ENCODE measurements at places on chromosomes 12 and 14. TPM values are rescaled to one million over a fixed set of nuclear protein-coding genes. Genes with fewer than 3 reads are reported as not detected.

The CLEC1B gene
- total RNA-seq = not detected

The STXBP6 gene
- total RNA-seq = 35.3 TPM

The TMEM132C gene
- total RNA-seq = not detected

The TAS2R19 gene
- 0.88 TPM for total RNA-seq

The ETFBKMT gene
- 1.1 TPM for total RNA-seq

The THTPA gene
- total RNA-seq = 7.4 TPM

The RAPGEF3 gene
- total RNA-seq = not detected

The SPIC gene
- not detected for total RNA-seq

The ST8SIA1 gene
- total RNA-seq = not detected

The TAS2R42 gene
- total RNA-seq = not detected

The MED13L gene
- 32.9 TPM for total RNA-seq

The MYRFL gene
- 0.09 TPM for total RNA-seq

The HPD gene
- total RNA-seq = 138 TPM

The TC2N gene
- not detected for total RNA-seq

The OTX2 gene
- total RNA-seq = not detected

The PRH2 gene
- not detected for total RNA-seq

The NELL2 gene
- total RNA-seq = 0.11 TPM

The SERPINA10 gene
- total RNA-seq = 20.1 TPM

The TSPAN11 gene
- 0.07 TPM for total RNA-seq

The RERG gene
- not detected for total RNA-seq

The KRT78 gene
- total RNA-seq = not detected

The STYK1 gene
- not detected for total RNA-seq

The SIRT4 gene
- total RNA-seq = 7.0 TPM

The FAIM2 gene
- total RNA-seq = not detected

The PPP1R1A gene
- 0.20 TPM for total RNA-seq

The CEBPE gene
- total RNA-seq = not detected

The TFCP2 gene
- 17.4 TPM for total RNA-seq

The KRT2 gene
- total RNA-seq = not detected

The DNAH10 gene
- total RNA-seq = 0.02 TPM

The LIN7A gene
- 31.9 TPM for total RNA-seq

All from HepG2 (cell line).